ENCODE measurements at places on chromosomes 1 and 21.
A peak's percentile ranks its signal among the peaks of the same experiment; 100 is the strongest.

- no peak for DNase-seq
These were observed 36.6 kb upstream of the ECE1 start for GRCh38 chr1:21326861-21327344.

DNA sequence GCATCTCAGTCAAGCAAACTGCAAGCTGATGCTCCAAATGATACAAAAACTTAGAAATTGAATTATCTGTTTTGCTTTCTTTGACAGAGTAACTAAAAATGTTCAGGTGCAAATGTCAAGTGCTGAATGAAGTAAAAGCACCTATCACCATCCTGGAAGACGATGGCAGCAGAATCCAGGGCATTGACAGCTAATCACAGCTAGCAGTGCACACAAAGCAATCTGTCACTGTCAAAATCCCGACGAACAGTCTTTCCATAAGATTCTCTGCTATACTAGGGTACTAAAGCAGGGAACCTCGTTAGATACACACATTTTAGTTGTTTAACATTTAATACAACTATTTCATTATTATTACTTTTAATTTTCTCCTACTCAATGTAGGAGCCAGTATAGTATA, 233.3 kb downstream of the BRINP3 start:
- DNase-seq, result no peak

DNA sequence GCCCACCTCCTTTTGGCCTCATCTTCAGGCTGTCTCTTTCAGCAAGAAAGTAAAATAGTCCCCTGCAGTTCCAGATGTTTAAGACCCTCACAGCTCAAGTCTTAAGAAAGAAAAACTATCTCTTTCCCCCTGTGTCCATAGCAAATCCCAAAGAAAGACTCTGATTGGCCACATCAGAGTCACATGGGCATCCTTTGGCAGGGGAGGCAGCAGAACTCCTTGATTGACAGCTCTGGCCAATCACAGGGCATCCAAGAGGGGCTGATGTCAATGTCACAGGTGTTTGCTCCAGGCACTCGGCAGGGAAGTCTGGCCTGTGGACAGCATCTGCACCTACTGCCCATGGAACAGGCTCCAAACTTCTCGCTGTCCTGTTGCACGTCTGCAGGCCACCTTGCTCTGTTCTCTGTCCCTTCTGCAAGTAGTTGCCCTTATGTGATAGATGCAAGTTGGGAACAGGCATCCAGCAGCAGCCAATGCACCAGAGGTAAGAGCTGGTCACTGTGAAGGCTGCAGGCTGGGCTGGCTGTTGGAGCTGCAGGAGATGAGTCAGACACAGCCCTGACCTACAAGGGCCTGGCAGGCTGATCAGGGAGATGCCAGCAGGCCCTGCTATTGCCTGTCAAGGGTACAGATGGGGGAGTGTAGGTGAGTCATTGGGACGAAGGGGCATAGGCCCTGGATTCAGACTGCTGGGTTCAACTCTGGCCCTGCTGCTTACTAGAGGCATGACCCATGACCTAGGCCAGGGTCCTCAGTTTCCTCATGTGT, 96.8 kb upstream of the TMEM51 start:
- DNase-seq, result no peak

- DNase-seq, result no peak
These were observed 30.2 kb downstream of the OPTC start for GRCh38 chr1:203524152-203524551.

DNA sequence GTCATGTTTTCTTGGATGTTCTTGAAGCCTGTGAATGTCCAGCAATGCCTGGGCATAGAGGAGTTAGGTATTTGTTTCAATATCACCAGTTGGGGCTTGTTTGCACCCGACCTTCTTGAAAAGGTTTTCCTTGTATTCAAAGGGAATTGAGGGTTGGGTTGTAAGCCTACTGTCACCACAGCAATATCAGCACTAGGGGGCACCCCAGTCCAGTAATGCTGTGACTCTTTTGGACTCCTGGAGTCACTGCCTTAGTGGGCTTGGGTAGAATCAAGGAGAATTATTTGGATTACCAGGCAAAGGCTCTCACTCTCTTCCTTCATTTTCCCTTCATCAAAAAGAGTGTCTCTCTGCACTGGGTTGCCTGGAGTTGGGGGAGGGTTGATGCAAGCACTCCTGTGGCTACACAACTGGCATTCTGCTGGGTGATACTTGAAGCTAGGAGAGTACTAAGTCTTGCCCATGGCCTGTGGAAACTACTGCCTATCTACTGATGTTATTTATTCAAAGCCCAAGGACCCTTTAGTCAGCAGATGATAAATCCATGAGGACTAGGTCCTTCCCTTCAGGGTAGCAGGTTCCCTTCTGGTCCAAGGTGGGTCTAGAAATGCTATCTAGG, 34.5 kb downstream of the OR10R2 start:
- peak; percentile 32 for DNase-seq

- DNase-seq, result no peak
These were observed 2.3 kb upstream of the MXRA8 start for GRCh38 chr1:1360506-1361169.

GRCh38 chr21:40976198-40977109, 129.5 kb upstream of the DSCAM start:
- DNase-seq, result no peak

GRCh38 chr1:16903458-16903796, 7.6 kb downstream of the RNU1-2 start:
- no peak for DNase-seq

Data from activated T-cell treated with anti-CD3 and anti-CD28 coated beads for 48 hours (primary cell).